ENCODE measurements at places on chromosomes 13 and 19.
A peak's percentile ranks its signal among the peaks of the same experiment; 100 is the strongest.

GRCh38 chr13:94462670-94463069 is 16.8 kb downstream of the DCT start:
- DNase-seq: no peak

DNA sequence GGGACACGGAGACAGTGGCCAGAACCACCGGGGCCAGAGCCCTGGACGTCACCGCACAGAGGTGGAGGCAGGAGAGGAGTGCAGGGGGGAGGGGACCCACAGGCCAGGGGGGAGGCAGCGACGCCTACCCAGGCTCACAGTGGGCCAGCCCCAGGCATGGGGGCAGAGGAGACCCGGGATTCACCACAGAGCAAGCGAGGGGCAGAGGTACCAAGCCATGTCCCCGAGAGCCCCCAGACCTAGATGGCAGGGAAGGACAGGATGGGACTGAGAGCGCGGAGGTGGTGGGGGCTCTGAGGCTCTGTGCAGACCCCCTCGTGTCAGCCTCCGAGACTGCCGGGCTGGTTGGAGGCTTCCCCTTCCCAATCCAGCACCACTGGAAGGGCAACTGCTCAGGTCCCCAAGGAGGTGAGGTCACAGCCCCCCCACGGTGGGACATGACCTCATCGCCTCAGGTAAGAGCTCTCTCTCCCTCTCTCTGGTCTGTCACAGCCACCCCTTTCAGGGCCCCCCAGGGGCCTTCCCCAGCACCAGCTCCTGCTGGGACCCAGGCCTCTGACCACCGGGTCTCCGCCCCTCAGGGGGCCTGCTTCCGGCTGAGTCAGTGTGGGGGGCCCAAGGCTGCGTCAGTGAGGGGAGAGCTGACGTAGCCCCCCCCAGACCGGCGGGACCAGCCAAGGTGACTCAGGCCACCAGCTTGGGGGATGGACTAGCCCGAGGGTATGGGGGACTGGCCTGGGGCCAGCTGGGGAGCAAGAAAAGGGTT is 2.2 kb upstream of the IL11 start:
- DNase-seq: no peak

DNA sequence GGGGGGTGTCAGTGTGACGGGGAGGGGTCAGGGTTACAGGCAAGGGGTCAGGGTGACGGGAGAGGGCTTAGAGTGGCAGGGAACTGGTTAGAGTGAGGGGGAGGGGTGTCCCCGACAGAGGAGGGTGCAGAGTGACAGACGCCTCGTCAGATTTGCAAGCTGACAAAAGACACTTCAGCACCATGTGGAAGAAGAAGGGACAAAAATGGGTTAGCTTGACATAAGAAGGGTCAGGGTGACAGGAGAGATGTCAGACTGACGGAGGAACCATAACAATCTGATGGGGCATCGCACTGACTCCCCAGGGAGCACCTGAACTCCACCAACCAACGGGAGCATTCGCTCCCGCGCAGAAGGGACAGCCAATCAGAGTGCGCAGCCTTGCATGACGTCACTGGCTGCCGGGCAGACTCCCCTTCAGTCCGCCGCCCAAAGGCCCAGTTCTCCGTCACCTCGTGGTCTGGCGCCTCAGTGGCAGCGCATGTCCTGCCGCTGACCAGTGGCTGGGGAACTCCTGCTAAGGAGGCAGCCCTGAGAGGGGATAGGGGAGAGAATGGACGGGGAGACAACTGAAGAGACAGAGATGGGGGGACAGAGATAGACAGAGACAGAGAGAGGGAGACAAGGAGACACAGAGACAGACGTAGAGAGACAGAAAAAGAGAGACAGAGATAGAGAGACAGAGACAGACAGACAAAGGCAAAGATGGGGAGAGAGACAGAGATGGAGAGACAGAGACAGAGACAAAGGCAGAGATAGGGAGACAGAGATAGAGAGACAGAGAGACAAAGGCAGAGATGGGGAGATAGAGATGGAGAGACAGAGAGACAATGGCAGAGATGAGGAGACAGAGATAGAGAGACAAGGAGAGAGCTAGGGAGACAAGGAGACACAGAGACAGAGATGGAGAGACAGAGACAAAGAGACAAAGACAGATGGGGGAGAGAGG is 30.2 kb downstream of the C19orf81 start:
- peak; percentile 83 for DNase-seq

GRCh38 chr13:76223565-76223964 is 587.4 kb downstream of the LMO7 start:
- DNase-seq: no peak

GRCh38 chr13:58884353-58885209 is 1253.0 kb downstream of the PCDH17 start:
- no peak for DNase-seq

DNA sequence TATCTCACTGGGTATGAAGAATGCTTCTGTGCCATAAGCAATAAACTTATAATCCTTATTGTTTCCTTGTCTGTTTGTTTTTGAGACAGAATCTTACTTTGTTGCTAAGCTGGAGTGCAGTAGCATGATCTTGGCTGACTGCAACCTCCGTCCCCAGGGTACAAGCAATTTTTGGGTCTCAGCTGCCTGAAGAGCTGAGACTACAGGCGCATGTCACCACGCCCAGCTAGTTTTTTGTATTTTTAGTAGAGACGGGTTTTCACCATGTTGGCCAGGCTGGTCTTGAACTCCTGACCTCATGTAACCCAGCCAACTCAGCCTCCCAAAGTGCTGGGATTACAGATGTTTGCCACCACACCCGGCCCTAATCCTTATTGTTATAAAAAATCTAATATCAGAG is 112.5 kb downstream of the MYO16 start:
- no peak for DNase-seq

GRCh38 chr13:66180836-66181235 is 1049.3 kb downstream of the PCDH9 start:
- no peak for DNase-seq

DNA sequence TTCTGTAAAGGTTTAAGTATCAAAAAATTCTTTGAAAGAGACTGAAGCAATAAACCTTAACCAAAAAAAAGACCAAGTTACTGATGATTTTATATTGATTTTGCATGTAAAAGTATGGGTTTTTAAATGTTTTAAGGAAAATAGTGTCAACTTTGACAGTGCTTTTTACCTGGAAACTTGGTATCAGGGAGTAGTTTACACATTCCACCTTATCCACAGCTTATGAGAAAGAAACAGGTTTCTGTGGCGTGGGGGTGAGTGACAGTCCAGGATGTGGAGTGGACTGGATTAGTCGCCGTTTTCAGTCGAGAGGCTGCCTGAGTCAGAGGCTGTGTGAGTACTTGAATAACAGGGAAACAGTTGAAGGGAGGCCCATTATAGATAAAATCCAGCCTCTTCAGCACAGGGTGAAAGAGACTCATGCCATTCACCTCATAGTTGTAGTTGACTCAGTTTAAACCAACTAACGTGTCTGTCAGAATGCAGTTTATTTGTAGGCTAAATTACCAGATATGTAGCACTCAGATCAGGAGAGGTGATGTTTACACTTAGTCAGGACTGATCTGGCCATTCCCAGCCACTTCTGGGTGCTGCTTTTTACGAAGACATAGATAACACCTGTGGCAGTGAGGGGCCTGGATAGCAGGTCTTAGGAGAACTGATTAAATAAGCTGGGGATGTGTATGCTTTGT is 595 bp upstream of the GPR183 start:
- peak; percentile 35 for DNase-seq

GRCh38 chr19:17889609-17890214 is 18.0 kb downstream of the SLC5A5 start:
- DNase-seq: no peak

- DNase-seq: no peak
These were observed 148.1 kb downstream of the NHLRC3 start for GRCh38 chr13:39186205-39186875.
